ENCODE measurements at places on chromosomes 13 and 19.

DNA sequence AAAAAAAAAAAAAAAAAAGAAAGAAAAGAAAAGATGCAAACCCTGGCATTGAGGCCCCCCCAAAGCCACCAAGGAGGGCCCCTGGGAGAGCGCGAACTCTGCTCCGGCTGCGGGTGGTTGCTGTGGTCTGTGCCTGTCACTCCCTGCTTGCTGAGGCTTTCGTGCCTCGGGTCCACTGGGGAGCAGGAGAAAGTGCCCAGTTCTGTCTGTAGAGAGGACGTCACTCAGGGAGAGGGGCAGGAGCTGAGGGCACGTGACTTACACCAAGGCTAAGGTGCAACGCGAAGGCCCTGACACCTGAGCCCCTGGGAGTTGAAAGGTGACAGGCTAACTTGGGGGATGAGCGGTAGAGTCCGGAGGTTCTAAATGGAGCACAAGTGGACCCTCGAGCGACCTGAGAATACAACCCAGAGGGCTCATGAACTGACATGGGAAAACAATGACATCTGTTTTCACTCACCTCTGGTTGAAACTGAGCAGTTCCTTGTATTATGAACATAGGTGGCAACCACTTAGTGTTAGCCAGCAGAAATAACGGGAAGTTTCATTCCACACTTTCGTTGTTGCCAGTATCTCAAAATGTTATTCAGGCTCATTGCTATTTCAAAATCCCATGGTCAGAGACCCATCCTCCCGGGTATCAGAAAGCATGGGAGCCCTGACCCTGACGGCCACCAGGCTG is 69.2 kb upstream of the TM9SF2 start:
- DNase-seq, result no peak

DNA sequence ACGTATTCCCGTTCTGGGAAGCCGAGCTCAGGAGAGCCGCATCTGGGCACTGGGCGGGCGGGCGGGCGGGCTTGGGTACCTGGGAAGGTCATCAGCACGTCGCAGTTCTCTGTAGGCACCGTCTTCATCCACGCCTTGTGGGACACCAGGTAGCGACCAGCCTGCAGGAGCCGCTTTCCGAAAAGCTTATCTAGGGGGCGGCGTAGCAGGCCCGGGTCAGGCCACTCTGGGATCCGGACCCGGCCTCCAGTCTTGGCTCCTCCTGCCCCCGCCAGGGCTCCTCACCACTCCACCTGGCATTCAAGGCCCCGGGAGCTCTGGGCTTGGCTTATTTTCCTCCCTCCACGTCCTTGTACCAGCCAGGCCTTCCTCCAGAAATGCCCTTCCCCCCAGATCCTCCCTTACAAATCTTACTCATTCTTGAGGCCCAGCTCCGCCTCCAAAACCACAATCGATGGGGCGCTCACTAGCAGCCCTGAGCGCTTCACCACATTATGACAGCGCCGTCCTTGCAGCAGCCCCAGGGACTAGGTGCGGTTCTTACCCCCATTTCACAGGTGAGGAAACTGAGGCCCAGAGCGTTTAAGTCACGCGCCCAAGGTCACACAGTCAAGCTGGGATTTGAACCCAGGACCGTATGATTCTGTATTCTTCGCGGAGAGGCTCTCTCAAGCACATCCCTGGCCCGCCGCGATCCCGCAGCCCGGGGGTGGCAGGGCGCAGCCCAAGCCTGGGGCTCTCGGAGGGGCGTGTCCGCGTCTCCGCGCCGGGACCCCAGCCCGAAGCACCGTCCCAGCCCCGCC is 843 bp downstream of the ANO8 start:
- DNase-seq, result peak; percentile 50

GRCh38 chr19:1051791-1052190 is 11.9 kb downstream of the ABCA7 start:
- no peak for DNase-seq

DNA sequence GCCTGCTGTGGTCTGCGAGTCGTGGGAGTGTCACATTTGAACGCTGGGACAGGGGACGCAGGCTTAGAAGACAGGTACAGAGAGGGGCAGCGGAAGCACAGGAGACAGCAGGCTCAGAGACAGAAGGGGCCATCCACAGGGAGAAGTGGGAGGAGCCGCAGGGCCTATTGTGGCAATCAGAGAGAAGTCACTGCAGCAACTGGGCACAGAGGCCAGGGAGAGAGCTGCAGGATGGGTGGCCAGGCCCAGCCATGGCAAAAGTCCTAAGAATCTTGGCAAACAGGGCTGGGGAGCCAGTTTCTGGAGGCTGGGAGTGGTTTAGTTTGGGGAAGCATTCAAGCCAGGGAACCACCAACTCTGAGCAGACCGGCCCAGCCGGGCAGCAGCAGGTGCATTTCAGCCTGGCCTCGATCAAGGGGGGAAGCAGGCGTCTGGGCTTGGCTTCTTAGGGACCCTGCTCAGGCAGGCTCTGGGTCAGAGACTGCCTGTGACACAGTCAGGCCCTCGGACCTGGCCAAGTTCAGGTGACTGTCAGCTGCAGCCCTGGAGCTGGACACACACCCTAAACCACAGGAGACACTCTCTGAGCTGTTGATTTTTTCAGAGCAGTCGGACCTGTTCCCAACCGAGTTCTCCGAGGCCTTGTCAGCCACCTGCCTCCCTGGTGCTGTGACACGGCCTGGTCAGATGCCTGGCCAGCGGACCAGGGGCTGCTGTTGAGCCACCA is 11.8 kb downstream of the SH3GL1 start:
- peak; percentile 58 for DNase-seq

GRCh38 chr19:30621326-30621920 is 249.2 kb downstream of the ZNF536 start:
- no peak for DNase-seq

GRCh38 chr19:37304884-37305255 is 66.0 kb upstream of the ZNF527 start:
- no peak for DNase-seq

All from neural progenitor cell (in vitro differentiated cells).